ENCODE measurements at places on chromosomes 12 and 14.

DNA sequence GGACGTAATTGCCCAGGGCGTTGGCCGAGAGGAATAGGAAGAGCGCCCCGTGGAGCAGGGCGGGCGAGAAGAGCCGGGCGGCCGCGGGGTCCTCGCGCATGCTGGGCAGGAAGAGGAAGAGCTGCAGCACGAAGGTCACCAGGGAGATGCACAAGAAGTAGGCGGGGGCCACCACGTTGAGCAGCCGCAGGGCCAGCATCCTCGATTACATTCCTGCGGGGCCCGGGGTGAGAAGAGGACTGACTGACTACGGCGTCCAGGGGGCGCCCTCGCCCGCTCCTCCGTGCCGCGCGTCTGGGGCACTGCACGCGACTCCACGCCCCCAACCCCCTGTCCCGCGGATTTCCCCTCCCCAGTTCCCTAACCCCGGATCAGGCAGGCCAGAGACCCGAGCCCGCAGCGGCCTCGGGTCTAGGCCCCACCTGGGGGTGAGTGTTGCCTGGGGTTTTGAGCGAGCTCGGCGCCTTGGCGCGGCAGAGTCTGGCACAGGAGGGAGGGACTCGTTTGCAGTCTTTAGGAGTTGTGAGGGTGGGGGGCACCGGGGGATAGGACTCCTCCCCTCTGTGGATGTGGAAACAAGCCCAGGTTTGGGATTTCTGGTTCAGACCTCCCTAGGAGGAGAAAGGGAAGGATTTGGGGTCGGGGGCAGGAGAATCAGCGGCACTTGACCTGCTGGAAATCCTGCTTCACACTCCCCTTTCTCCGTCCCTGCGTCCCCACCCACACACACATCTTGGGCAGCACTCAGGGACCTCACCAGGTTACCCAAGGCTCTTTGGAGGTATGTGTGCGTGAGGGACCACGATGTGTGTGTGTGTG lies 1.8 kb downstream of the ZDHHC22 start:
- no peak for DNase-seq

- no peak for DNase-seq
Measured at GRCh38 chr12:10701843-10702242, 21.3 kb downstream of the YBX3 start.

- DNase-seq, result peak; percentile 22
Measured at GRCh38 chr12:111181143-111181726, 187.7 kb downstream of the PHETA1 start.

- no peak for DNase-seq
Measured at GRCh38 chr12:88642675-88643431, 62.6 kb upstream of the KITLG start.

- no peak for DNase-seq
Measured at GRCh38 chr14:60684203-60684602, 34.9 kb upstream of the SIX1 start.

DNA sequence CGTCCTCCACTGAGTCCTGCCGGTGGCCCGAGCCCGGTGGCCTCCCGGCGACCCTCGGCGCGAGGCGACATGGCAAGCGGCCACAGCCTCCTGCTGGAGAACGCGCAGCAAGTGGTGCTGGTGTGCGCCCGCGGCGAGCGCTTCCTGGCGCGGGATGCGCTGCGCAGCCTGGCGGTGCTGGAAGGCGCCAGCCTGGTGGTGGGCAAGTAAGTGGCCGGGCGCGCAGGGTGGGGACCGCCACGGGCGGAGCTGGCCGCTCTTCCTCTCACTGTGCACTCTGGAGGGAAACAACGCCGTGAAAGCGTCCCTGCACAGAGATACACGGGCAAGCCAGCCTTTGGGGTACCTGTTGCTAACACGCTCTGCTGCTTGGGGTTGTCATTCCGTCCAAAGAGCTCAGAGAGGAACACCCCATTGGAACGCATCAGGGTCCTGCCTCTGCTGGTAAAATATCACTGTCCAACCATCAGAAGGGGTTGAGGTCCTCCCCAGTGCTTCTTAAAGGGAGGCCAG lies at the start of gene AMDHD1:
Gene AMDHD1, plus strand, starts transcription at position 2 of the 513 bp plus-strand sequence. Its CDS starts 68 bp downstream, at position 70.
- peak; percentile 57 for DNase-seq

DNA sequence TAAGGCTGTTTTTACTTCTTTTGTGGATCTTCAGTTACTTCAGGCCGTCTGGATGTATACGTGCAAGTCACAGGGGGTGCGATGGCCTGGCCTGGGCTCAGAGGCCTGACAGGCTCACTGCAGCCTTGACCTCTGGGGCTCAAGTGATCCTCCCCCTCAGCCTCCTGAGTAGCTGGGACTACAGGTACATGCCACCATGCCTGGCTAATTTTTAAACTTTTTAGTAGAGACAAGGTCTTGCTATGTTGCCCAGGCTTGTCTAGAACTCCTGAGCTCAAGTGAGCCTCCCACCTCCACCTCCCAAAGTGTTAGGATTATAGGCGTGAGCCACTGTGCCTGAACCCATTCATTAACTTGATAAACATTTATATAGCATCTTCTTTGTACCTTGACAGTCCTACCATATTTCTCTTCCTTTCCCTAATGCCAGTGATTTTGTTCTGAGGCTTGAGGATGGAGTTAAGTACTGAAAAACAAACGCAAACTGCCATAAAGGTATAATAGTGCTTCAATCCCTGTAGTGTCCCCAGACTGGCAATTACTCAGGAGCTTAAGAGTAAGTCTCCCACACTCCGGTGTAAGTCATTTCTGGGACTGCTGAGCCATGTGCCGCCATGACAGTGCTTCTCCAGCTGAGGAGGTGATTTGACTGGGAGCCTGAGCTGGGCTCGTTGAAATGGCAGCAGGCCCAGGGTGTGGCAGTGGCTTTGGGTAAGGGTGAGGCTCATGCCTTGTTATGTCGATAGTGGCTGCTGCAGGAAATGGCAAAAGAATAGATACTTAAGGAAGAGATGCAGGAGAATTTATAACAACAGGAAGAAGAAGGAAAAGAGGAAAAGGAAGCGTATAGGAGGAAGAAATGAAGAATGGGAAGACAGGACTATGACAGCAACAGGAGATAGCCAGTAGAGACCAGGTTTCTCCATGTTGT lies 43.7 kb upstream of the HECTD1 start:
- no peak for DNase-seq

DNA sequence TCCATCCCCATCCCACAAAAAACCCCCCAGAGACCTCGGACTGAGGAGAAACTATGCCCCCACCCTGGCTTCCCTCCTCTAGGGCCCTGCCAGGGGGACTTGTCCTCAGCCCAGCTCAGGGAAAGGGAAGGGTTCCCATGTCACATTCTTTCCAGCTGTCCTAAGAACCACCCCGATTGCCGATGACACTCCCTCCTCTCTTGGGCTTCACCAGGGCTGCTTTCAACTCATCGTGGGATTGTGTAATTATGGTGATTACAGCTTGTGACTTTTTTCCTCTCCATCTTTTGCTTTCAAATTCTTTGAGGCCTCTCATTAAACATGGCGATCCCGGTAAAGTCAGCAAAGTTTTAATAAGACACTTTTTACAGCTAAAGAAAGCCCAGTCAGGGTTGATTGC lies 344.0 kb downstream of the DPF3 start:
- DNase-seq, result no peak

DNA sequence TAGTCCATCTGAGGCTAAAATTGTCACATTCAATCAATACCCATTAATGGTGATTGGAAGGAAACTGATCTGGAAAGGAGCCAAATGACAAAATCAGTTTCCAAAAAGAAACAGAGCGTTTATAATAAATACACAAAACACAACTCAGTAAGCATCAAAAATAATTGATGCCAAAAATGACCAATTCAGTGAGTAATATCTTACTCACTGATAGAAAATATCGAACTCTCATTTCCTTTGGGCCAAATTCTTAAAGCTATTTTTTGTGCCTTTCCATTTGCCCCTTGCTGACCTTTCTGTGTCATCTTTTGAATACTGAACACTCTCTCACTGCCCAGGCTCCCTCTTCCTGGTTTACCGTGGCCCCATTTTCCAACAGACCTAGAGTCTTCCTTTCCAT lies 22.5 kb upstream of the ATP2B1 start:
- DNase-seq, result no peak

DNA sequence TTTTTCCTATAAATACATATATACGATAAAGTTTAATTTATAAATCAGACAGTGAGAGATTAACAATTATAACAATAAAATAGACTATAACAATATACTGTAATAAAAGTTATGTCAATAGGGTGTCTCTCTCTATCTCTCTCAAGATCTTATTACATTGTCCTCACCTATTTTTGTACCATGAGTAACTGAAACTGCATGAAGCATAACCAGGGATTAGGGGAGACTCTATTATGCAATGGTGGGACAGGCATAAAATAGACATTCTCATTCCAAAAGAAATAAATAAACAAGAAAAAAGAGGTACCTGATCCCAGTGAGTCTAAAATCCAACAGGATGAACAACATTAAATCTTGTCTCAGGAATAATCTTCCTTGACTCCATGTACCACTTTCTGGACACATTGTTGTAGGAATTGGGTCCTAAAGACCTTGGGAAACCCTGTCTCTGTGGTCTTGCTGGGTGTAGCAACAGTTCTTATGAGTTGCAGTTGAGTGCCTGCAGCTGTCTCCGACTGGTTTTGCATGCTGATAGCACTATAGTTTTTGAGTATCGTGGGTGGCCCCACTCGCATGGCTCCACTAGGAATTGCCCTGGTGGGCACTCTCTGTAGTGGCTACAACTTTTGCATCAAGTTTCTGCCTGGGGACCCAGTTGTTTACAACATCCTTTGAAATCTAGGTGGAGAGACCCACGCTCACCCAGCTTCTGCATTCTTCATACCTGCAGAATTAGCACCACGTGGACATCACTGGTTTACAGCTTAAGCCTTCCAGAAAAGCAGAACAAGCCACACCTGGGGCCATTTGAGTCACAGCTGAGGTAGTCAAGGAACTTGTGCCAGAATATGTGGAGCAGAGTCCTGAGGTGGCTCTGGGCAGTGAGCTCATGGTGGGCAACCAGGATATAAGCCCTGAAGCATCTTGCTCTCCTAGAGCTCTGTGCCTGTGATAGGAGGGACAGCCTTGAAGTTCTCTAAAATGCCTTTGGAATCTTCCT lies 204.7 kb downstream of the KITLG start:
- DNase-seq, result no peak

GRCh38 chr14:24443053-24443665 lies 583 bp upstream of the SDR39U1 start:
- DNase-seq, result no peak

- DNase-seq, result peak; percentile 73
Measured at GRCh38 chr12:53205747-53206419, 1.2 kb downstream of the ITGB7 start.

GRCh38 chr12:131829791-131830334 lies 1.7 kb downstream of the MMP17 start:
- DNase-seq, result no peak

- DNase-seq, result no peak
Measured at GRCh38 chr12:85280165-85280983, at the start of gene ALX1. Gene ALX1, plus strand, starts transcription at chr12:85280220. Its CDS starts 42 bp downstream, at chr12:85280262.

DNA sequence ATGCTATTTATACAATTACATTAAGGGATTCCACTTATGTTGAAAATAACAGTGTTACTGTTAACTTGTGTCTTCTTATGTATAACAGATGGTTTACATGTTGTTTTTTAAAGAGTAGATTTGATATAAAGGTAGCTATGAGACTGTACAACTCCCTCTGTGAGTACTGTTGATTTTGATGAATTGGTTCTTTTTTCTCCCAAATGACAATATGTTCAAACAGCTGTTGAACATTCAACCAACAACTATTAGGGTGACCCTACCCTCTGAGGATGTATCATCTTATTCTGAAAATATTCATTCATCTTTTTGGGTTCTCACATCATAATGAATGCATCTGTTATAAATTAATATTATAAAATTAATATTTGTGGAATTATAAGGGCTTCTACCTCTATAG lies 456.9 kb upstream of the MGAT4C start:
- no peak for DNase-seq

DNA sequence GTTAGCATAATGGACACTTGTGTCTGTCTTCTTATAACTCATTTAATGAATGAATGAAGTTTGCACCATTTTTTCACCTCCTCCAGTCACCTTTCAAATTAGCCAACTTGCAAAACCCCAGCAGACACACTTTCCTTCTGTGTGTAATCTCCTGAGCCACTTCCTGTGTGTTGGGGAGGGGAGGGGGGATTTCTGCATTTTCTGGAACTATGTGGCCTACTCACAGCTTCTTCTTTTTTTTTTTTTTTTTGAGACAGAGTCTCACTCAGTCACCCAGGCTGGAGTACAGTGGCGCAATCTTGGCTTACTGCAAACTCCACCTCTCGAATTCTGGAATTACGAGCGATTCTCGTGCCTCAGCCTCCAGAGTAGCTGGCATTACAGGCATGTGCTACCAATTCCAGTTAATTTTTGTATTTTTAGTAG lies 4.1 kb upstream of the SERPINA1 start:
- DNase-seq, result no peak

- no peak for DNase-seq
Measured at GRCh38 chr14:55964821-55965220, 153.4 kb upstream of the PELI2 start.

- DNase-seq, result no peak
Measured at GRCh38 chr12:105998561-105998960, 140.2 kb downstream of the NUAK1 start.

GRCh38 chr12:109618082-109618481 lies 44.5 kb downstream of the MVK start:
- DNase-seq, result no peak

DNA sequence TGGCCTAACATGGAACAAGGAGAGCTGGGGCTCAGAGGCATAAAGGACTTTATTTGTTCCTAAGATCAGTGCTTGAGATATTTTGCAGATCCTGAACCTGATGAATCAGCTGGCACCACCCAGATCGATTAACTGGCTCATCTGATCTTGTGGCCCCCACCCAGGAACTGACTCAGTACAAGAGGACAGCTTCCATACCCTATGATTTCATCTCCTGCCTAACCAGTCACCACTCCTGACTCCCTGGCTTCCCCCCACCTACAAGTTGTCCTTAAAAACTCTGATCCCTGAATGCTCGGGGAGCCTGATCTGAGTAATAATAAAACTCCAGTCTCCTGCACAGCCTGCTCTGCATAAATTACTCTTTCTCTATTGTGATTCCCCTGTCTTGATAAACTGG lies 5.1 kb downstream of the C12orf56 start:
- no peak for DNase-seq

Measured in SW480 (cell line).